GF-D8 (cell line): ENCODE measurements at places on chromosomes 2 and 18.

DNA sequence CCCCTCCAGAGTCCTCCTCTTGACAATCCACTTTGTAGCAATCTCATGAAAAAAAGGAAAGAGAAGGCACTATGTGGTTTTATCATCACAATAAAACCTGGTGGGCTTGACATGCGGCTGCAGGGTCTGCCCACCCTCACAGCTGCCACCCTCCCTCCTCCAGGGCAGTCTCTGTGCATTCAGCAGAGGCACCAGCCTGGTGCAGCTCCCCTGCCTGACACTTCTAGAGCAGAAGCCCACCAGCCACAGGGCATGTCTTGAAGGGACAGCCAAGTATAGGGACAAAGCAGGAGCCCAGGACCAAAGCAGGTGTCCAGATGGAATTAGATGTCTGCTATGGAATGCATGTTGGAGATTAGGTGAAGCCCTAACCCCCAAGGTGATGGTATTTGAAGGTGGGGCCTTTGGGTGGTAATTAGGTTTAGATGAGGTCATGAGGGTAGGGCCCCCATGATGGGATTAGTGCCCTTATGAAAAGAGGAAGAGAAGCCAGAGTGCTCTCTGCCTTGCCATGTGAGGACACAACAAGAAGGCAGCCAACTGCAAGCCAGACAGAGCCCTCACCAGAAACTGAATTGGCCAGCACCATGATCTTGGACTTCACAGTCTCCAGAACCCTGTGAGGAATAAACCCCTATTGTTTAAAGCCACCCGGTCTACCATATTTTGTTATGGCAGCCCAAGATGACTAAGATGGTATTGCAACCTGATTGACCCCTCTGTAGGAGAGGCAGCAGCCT, 86.9 kb downstream of the MCFD2 start:
- no peak for DNase-seq

DNA sequence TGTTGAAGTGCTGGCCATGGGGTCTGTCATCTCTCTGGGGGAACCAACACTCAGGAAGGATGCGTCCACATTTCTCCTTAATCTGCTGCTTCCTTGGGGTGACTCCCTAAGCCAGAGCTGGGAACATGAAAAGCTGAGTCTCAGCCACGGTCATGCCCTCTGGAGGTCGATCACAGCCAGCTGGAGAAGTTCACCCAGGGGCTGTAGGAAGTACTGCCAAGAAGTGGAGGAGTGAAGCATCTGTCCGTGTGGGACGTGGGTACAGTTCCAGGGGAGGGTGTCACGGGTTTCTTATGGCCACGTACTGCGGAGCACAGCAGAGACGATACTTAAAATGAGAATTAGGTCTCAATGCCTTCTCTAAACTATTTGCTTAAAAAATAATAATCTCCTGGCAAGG, 42.4 kb upstream of the IGFBP2 start:
- no peak for DNase-seq

- no peak for DNase-seq
These were observed 21.6 kb downstream of the MERTK start for GRCh38 chr2:111919794-111920608.

GRCh38 chr2:158637357-158637756, 157.8 kb upstream of the DAPL1 start:
- DNase-seq = no peak

GRCh38 chr2:119013671-119014070, 71.7 kb downstream of the MARCO start:
- DNase-seq = no peak
